ENCODE measurements at places on chromosomes 6 and 20. TPM values are rescaled to one million over a fixed set of nuclear protein-coding genes. Genes with fewer than 3 reads are reported as not detected.
A peak's percentile ranks its signal among the peaks of the same experiment; 100 is the strongest.

TFAP2C gene
- 3.5 TPM for total RNA-seq

CYP24A1 gene
- 0.61 TPM for total RNA-seq

ZNF831 gene
- 4.2 TPM for total RNA-seq

TUBB1 gene
- 9.3 TPM for total RNA-seq

DNA sequence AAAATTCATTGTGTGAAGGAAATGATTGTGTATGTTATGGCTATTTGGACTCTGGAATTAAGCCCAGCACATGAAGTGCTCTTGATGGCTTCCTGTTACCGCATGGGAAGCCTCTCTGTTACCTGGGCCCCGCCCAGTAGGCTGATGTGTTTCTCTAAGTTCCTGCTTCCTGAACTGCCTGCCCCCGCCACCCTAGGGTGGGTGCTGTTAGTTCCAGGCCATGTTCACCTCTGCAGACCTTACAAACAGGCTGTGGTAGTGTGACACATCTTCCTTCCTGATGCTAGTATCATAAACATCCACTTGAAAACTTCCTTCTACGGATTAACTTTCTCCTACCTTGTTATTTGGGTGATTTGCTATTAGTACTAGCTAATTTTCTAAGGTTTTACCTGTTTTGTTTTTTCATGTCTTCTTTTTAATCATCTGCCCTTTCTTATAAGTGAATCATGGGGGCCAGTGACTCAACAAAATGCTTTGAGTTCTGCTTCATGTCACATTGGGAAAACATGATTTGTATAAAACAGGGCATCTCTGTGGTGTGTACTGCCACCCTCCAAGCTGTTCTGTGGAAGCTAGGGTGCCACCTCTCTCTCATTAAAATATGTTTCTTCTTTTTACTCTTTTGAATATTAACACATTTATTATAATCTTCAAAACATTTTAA lies 40.6 kb downstream of the SH3BGRL2 start:
- peaks cover 19% of the 10 kb centered on the region for H3K4me1 ChIP-seq
- H3K27me3 ChIP-seq, result no peaks in the 10 kb centered on the region
- no peaks in the 10 kb centered on the region for H3K36me3 ChIP-seq
- DNase-seq, result no peak

DNA sequence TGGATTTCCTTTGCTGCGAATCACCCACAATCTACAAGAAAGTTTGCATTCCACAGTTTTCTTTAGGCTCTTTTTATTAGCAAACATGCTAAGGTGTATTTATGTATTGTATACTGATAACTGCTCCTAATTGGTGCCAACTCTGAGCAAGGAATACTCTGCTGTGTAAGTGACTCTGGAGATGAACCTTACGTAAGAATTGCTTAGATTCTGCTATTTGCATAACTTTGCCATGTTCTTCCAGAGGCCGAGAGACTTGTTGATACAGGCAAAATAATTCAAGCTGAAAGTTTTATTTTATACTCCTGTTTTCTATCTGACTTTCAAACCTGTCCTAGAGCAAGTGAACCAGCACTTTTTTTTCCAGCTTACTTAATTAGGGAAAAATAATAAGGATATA lies 461.3 kb downstream of the GJA1 start:
- no peaks in the 10 kb centered on the region for H3K27me3 ChIP-seq
- no peak overlapping the region for H3K4me3 ChIP-seq
- DNase-seq, result no peak
- no peaks in the 10 kb centered on the region for H3K4me1 ChIP-seq
- no peaks in the 10 kb centered on the region for H3K36me3 ChIP-seq

DNA sequence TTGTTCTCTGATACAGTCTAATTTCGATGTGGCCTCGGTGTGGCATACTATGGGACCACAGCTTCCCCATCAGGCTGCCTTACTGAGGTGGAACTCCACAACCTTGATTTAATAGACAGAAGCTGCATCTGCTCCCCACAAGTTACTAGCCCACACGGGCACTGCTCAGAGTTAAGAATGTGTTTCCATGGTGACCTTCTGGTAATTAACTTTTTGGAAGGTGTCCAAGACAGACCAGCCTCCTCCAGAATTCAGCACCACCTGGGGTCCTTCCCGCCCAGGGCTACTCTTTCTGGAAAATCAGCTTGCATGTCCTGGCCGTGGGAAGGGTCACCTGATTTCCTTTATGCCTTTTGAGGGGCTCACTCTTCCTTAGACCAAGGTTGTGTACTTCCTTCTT lies 48.7 kb upstream of the CDH4 start:
- H3K27ac ChIP-seq, result no peak overlapping the region
- H3K36me3 ChIP-seq, result no peaks in the 10 kb centered on the region
- no peak for DNase-seq
- H3K27me3 ChIP-seq, result no peaks in the 10 kb centered on the region
- H3K4me1 ChIP-seq, result no peaks in the 10 kb centered on the region

DNA sequence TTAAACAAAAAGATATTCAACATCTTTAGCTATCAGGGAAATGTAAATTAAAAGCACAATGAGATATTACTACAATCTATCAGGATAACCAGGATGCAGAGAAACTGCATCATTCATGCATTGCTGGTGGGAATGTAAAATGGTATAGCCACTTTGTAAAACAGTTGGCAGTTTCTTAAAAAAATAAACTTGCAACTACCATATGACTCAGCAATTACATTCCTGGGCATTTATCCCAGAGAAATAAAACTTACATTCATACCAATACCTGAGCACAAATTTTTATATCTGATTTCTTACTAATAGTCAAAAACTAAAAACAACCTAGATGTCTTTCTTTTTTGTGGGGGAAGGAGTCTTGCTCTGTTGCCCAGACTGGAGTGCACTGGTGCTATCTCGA lies 190.3 kb upstream of the TAB2 start:
- H3K27ac ChIP-seq, result no peak overlapping the region
- H3K4me3 ChIP-seq, result no peak overlapping the region
- no peaks in the 10 kb centered on the region for H3K27me3 ChIP-seq
- peaks cover 7% of the 10 kb centered on the region for H3K4me1 ChIP-seq
- DNase-seq, result no peak

- no peak overlapping the region for H3K4me3 ChIP-seq
- H3K4me1 ChIP-seq, result no peaks in the 10 kb centered on the region
- H3K36me3 ChIP-seq, result no peaks in the 10 kb centered on the region
- H3K27ac ChIP-seq, result no peak overlapping the region
Measured at GRCh38 chr6:136517002-136517401, 33.2 kb downstream of the MAP7 start.

DNA sequence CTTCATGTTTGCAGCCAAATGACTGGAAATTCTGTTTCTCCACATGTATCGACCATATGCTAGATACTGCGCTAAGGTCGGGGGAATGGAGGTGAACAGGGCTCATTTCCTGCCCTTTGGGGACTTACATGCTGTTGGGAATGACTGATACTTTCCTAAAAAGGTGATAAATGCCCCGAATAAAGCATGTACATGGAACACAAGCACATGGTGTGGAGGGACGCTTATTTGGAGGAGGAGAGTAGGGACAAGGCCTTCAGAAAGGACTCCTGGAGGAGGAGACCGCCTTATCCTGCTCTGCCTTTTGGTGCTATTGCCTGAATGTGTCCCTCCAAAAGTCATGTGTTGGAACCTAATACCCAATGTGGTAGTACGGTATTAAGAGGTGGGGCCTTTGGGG lies 344.5 kb downstream of the PRL start:
- DNase-seq, result no peak
- H3K36me3 ChIP-seq, result no peaks in the 10 kb centered on the region
- no peaks in the 10 kb centered on the region for H3K27me3 ChIP-seq
- peaks cover 40% of the 10 kb centered on the region for H3K4me1 ChIP-seq
- H3K4me3 ChIP-seq, result no peak overlapping the region
- no peak overlapping the region for H3K27ac ChIP-seq

DNA sequence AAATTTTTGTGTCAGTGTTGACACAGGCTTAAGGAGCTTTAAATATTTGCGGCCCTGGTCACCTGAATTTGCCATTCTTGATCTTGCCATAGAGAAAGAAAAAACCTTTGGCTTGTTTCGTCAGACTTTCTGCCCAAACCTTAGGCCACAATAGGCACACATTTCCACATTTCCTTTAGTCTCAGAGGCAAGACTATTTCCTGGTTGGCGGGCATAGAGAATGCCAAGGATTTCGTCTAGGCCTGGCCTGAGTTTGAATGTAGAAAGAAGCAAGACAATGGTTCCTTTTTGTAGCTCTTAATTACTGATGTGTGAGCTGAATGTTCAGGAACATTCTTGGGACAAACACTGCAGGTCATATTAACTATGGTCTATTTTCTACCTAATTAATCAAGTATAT lies 108.1 kb downstream of the TRMT11 start:
- no peak for DNase-seq
- H3K4me1 ChIP-seq, result no peaks in the 10 kb centered on the region
- no peaks in the 10 kb centered on the region for H3K36me3 ChIP-seq
- H3K27ac ChIP-seq, result no peak overlapping the region

GRCh38 chr6:13787137-13787536 lies 27.2 kb downstream of the MCUR1 start:
- no peak overlapping the region for H3K4me3 ChIP-seq
- H3K27me3 ChIP-seq, result no peaks in the 10 kb centered on the region
- no peak overlapping the region for H3K27ac ChIP-seq
- no peaks in the 10 kb centered on the region for H3K4me1 ChIP-seq

DNA sequence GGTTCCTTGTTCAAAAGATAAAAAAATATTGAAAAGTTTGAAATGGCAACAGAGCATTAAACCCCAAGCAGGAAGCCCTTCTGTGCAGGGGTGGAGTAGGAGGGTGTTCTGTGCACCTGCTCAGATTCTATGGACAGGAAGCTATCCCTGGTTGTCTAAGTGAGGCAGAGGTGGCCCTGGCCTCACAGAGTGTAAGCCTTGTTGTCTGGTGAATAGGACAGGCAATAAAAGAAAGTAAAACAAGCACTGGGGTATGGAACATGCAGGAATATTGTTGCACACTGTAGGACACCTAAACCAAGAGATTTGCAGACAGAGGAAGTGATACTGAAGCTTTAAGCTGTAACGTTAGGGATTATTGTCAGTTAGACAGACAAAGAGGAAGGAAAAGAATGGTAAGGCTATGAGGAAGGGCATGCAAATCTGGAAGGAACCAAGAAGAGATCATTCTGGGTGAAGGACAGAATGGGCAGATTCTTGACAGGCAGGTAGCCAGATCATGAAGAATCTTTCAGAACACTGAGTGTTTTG lies 66.8 kb downstream of the TBC1D7 start:
- no peaks in the 10 kb centered on the region for H3K4me1 ChIP-seq
- H3K4me3 ChIP-seq, result no peak overlapping the region
- H3K36me3 ChIP-seq, result no peaks in the 10 kb centered on the region
- DNase-seq, result no peak
- no peaks in the 10 kb centered on the region for H3K27me3 ChIP-seq
- H3K27ac ChIP-seq, result no peak overlapping the region

DNA sequence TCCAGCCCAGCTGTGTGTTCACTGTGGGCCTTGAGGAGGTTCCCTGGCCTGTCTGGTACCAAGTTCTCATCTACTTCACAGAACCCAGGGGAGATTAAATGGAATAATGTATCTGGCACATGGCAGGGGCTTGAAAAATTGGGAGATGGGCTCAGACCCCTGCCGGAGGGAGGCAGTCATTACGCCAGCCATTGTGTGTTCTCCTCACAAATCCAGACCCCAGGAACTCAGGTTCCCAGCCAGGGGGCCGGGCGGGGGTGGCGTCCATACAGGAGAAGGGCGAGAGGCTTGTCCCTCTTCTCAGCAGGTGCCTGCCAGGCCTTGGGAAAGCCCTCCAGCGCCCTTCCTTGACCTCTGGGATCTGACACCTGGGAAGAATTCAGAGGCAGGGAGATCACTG lies 8.1 kb downstream of the NOL4L start:
- H3K4me1 ChIP-seq, result peaks cover 5% of the 10 kb centered on the region
- no peaks in the 10 kb centered on the region for H3K27me3 ChIP-seq
- DNase-seq, result no peak

DNA sequence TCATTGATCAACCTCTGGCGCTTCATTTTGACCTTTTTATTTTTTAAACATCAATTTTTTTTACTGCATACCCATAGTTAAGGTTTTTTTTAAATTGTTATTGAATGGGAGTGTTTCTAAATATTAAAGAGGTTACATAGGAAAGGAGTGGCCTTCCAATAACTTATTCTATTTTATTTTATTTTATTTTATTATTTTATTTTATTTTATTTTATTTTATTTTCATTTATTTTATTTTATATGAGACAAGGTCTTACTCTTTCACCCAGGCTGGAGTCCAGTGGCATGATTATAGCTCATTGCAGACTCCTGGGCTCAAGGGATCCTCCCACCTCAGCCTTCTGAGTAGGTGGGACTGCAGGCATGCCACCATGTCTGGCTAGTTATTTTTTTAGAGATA lies 30.2 kb downstream of the DOP1A start:
- H3K4me1 ChIP-seq, result peaks cover 3% of the 10 kb centered on the region
- no peaks in the 10 kb centered on the region for H3K36me3 ChIP-seq
- no peak overlapping the region for H3K27ac ChIP-seq
- no peak for DNase-seq

- H3K27ac ChIP-seq, result peak overlapping the region; percentile 23
- no peaks in the 10 kb centered on the region for H3K36me3 ChIP-seq
Measured at GRCh38 chr6:137230547-137230946, 11.4 kb upstream of the IFNGR1 start.

- peak; percentile 31 for DNase-seq
- no peak overlapping the region for H3K4me3 ChIP-seq
Measured at GRCh38 chr6:134822920-134823709, 126.8 kb downstream of the ALDH8A1 start.

DNA sequence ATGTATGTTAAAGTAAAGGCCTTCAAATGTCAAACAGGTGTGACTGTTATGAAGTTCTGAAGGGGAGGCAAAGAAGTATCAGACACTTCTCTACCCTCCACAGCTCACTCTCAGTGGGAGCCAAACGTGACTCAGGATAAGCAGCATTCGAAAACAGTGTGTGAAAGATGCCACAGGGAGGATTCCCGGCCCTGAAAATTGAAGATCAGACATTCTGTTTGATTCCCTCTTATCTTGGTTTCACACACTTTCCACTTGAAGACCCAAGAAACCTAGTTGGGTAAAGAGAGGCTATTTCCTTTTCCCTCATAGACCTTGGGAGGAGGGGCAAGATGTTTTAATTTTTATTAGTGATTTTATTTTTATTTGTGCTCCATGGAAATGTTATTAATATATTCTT lies 164.2 kb upstream of the SUPT3H start:
- H3K27me3 ChIP-seq, result no peaks in the 10 kb centered on the region
- H3K4me3 ChIP-seq, result no peak overlapping the region
- no peak for DNase-seq
- H3K36me3 ChIP-seq, result no peaks in the 10 kb centered on the region

GRCh38 chr20:61055180-61056010 lies 196.7 kb upstream of the CDH4 start:
- no peak overlapping the region for H3K4me3 ChIP-seq
- H3K27me3 ChIP-seq, result no peaks in the 10 kb centered on the region
- H3K4me1 ChIP-seq, result no peaks in the 10 kb centered on the region
- peak; percentile 17 for DNase-seq
- H3K36me3 ChIP-seq, result no peaks in the 10 kb centered on the region
- H3K27ac ChIP-seq, result no peak overlapping the region

DNA sequence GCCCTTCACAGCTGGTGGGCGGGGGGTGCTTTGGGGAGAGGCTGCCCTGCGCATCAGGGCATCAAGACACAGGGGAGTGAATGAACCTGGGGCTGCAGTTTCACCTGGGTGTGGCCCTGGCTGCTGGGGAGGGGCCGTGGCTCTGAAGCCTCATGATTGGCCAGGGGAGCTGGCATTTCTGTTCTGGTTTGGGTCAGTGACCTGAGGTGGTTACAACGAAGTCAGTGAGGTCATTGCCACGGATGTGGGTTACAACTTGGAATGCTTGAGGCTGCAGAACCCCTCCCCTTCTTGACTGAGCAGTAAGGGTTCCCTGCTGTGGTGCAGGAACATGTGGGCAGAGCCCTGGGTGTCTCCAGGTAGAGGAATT lies 3.0 kb downstream of the TCEA2 start:
- no peaks in the 10 kb centered on the region for H3K36me3 ChIP-seq
- H3K4me3 ChIP-seq, result no peak overlapping the region
- H3K27ac ChIP-seq, result no peak overlapping the region
- no peaks in the 10 kb centered on the region for H3K27me3 ChIP-seq

Measured in upper lobe of left lung (tissue), 6 donors.